HS-5 (cell line): ENCODE measurements at places on chromosomes 5 and 9.

DNA sequence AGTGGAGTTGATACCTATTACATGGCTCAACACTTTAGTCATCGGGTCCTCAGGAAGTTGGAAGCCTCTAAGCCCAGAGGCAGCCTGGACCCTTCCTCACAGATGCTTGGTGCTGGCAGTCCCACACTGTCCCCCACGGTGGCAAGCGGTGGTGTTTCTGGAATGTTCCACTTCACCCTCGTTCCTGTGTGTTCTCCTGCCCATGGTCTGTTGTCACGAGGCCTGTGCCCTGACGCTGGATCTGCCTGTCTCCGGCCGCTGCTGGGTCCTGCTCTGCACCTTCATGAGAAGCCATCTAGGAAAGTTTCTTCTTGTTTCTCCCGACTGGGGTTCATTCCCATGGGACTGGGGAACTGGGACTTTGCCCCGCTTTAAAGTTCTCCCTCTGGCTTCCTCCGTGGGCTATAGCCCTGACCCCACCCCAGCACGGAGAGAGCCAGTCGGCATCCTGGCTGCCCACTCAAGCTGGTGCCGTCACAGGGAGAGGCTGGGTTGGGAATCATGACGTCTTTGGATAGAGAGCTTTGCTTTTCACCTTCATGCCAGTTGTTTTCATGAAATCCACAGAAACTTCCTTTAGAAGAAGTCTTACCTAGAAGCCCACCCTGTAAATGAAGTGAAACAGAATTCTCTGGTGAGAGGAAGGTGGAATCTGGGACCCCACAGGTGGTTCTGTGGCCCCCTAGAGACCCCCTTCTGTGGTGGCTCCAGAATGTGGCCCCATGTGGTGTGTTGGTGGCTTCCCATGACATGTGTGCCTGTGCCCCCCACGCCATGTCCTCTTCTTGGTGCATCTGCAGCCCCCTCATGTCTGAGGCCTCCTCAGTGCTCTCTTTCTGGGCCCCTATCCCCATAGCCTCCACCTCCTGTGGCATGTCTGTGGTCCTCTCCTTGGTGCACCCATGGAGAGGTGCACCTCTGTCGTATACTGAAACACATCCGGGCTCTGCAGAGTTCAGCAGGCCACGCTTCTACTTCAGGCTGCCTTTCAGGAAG, 43.8 kb downstream of the TRIP13 start:
- no peak for DNase-seq

DNA sequence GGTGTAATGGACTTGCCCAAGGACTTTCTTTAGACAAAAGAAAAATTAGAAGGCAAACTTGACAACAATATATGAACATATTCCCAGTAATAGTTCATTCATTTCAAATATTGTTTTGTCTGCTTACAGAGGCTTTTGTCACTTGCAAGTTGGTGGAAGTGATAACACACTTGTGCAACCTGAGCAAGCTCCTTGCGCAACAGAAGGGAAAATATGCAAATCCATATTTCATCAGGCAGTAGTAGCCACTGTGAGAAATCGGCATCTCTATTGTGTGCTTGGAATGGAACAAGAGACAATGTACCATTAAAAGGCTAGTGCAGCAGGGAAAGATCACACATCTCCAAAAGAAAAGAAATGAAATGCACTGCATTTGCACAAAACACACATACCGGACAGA, 125.3 kb upstream of the RASEF start:
- DNase-seq = no peak

- DNase-seq = no peak
These were observed 36.6 kb downstream of the NNT start for GRCh38 chr5:43639566-43639965.

GRCh38 chr9:71524516-71524915, 243.8 kb downstream of the CEMIP2 start:
- DNase-seq = no peak

DNA sequence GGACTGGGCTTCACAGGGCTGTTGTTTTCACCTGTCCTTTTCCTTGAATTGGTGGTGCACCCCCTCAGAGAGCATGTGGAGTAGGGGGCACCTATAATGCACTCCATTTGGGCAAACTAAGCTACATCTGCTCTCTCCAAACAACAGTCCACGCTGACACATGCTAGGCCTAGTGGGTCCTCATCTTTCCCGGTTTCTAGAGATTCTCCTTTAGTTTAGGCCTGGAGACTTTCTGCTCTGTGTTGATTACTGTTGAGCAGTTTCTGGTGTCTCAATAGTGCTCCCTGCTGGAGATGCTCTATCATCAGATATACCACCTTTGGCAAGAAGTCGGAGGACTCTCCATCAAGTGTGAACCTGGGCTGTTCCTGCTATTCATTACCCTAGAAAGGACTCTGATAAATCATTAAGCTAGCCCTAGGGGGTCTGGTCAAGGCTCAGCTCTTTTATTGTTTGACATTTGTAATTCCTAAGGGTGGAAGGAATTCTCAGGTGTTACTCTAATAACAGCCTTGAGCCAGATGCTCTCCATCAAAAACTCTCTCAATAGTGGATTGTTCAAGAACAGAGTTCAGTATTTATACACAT, 64.0 kb upstream of the FYB1 start:
- peak; percentile 62 for DNase-seq

DNA sequence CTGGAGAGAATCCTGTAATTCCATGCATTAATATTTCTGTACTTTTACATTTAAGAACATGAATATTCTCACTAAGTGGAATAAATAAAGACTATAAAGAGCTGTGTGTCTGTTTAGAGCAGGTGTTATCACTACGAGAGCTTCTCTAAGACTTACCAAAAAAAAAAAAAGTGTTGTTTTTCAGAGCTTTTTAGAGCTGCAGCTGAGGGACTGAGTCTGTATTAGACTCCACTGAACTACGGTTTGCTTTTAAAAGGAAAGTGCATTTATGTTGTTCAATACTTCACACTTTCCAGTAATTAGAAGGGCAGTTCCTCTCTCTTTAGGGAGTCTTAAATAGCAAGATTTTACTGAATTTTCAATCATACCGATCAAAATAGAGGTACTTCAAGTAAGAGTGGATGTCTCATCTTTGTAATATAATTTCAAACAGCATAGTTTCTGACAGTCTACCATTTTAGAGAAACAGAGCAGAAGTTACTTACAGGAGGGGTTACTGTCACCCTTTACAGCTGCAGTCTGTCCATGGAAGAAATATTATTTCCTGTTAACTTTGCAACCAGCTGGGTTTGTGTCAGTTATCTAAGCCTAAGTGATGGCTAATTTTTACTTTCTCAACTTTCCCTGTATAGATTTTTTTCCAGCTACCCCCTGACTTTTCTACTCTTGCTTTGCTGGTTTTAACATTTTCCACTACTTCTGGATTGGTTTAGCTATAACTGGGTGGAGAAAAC, 2.4 kb downstream of the SYK start:
- DNase-seq = no peak

- no peak for DNase-seq
These were observed 99.8 kb downstream of the EFNA5 start for GRCh38 chr5:107570805-107571531.

- no peak for DNase-seq
These were observed 174.1 kb upstream of the CLINT1 start for GRCh38 chr5:158033076-158033475.

DNA sequence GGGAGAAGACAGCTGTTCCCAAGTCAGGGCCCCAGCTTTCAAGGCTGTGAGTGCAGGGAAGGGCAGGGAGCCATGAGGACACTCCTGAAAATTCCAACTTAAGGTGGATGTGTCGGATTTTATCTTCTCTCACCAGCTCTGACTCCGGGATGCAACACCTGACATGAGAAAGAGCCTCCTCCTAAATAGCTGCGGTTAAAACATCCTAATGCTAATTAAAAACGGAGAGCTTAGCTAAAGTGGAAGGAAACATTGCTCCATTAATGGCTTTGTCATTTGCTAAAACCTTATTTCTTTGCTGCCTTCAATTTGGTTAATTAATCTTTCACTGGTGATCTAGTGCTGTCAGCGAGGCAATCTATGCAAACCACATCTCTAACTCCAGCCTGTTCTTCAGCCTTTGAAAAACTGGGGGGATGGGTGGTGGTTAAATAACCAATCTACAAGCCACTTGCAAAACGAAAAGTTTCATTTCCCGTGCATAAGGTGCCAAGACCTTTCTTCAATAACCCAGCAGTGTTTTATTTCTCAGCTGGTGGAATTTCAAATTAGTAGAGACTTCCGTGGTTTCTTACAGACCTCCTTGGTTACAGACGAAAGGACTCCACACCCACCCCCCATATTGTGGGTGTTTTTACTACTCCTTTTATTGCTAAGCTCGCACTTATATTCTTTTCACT, 379.6 kb downstream of the MLLT3 start:
- DNase-seq = no peak

DNA sequence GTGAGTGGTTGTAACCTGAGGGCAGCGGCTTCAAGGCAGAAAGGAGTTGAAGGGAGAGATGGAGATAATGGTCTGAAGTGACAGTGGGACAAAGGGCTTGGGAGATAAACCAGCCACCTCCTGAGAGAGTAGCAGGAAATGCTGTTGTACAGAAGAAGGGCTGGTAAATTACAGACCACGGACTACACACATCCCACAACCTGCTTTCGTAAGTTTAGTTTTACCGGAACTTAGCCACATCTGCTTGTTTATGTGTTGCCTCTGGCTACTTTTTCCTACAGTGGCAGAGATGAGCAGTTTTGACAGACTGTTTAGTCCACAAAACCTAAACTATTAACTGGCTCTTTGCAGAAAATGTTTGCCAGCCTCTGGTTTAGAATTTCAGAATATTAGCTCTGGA, 269.5 kb downstream of the ARHGEF28 start:
- DNase-seq = no peak

DNA sequence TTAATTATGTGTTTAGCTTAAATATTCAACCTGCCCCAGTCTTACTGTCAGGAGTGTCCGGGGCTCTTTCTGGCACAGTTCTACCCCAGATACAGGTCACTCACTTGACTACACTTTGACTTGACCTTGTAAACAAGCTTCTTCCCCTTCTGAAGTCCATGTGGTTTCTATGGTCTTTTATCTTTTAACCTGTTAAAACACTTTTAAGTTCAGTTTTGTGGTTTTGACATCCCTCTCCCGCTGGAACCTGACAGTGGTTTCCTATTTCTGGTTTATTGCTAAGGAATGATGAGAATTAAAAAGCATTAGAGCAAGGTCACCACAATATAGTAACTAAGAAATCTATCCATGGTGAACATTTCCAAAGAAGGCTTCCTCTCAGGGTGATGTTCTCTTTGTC, 300.1 kb downstream of the TMEM167A start:
- no peak for DNase-seq

DNA sequence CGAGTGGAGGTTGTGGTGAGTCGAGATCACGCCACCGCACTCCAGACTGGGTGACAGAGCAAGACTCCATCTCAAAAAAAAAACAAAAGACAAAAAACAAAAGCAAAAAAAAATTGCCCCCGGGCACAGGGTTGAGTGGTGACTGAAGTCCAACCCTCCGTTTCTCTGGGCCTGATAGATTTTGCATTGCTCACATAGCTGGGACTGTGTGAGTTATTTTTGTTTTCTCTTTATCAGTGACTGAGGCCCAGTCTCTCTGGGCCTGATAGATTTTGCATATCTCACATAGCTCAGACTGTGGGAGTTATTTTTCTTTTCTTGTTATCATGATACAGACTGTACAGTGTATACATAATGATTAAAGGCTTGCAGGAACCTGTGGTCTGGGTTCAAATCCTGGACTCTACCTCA, 2.6 kb upstream of the SLC28A3 start:
- no peak for DNase-seq
